Fibroblast of villous mesenchyme (primary cell): ENCODE measurements at places on chromosomes 11 and 22. TPM values are rescaled to one million over a fixed set of nuclear protein-coding genes. Genes with fewer than 3 reads are reported as not detected.

The C22orf23 gene
- total RNA-seq = 0.32 TPM in 1 of 2 replicates, not detected in the other

The LARGE1 gene
- 13.4 and 15.5 TPM in 2 replicates for total RNA-seq

The MRGPRX4 gene
- not detected in 2 replicates for total RNA-seq

The SCGB1D2 gene
- not detected in 2 replicates for total RNA-seq

The NNMT gene
- total RNA-seq = 505 and 713 TPM in 2 replicates

The MMP10 gene
- 0.86 and 28.0 TPM in 2 replicates for total RNA-seq

The TTC36 gene
- total RNA-seq = 0.97 and 1.7 TPM in 2 replicates

The NXPE4 gene
- not detected in 2 replicates for total RNA-seq

The DDT gene
- total RNA-seq = 88.9 and 109 TPM in 2 replicates

The CCDC157 gene
- total RNA-seq = 1.3 and 2.6 TPM in 2 replicates

The RPS6KB2 gene
- 42.3 and 47.0 TPM in 2 replicates for total RNA-seq

The OR4A16 gene
- total RNA-seq = not detected in 2 replicates

The SOX10 gene
- not detected in 2 replicates for total RNA-seq

The CYTH4 gene
- under 0.01 TPM in 2 replicates for total RNA-seq

The TEAD1 gene
- total RNA-seq = 209 and 244 TPM in 2 replicates

The CRYBB3 gene
- not detected in 2 replicates for total RNA-seq

The TENM4 gene
- total RNA-seq = 10.4 and 21.3 TPM in 2 replicates

The INS gene
- not detected in 2 replicates for total RNA-seq

The MAP6 gene
- total RNA-seq = 2.9 and 3.0 TPM in 2 replicates

The CREB3L1 gene
- 40.6 and 66.7 TPM in 2 replicates for total RNA-seq

The CASP1 gene
- total RNA-seq = 31.1 and 37.4 TPM in 2 replicates

The SLC16A8 gene
- total RNA-seq = under 0.01 TPM in 1 of 2 replicates, not detected in the other

The CBLIF gene
- total RNA-seq = not detected in 2 replicates

The IFITM1 gene
- 76.4 and 117 TPM in 2 replicates for total RNA-seq

The HIPK3 gene
- 75.1 and 121 TPM in 2 replicates for total RNA-seq

The UBQLN3 gene
- total RNA-seq = 0.43 TPM in 1 of 2 replicates, not detected in the other
